Trophoblast cell (in vitro differentiated cells and primary cell): ENCODE measurements at places on chromosomes 1 and 21.

GRCh38 chr1:25185409-25186160 lies 46.7 kb downstream of the SYF2 start:
- H3K27ac ChIP-seq = no peak overlapping the region
- no peaks in the 10 kb centered on the region for H3K36me3 ChIP-seq
- H3K27me3 ChIP-seq = no peaks in the 10 kb centered on the region

- H3K36me3 ChIP-seq = peaks cover 12% of the 10 kb centered on the region
- peaks cover 7% of the 10 kb centered on the region for H3K4me1 ChIP-seq
- H3K27me3 ChIP-seq = no peaks in the 10 kb centered on the region
Observed at GRCh38 chr1:24463776-24464735, 38.6 kb upstream of the RCAN3 start.

GRCh38 chr1:30058970-30059369 lies 664.4 kb downstream of the MATN1 start:
- DNase-seq = peak; percentile 72
- no peaks in the 10 kb centered on the region for H3K27me3 ChIP-seq
- peaks cover 7% of the 10 kb centered on the region for H3K4me1 ChIP-seq

DNA sequence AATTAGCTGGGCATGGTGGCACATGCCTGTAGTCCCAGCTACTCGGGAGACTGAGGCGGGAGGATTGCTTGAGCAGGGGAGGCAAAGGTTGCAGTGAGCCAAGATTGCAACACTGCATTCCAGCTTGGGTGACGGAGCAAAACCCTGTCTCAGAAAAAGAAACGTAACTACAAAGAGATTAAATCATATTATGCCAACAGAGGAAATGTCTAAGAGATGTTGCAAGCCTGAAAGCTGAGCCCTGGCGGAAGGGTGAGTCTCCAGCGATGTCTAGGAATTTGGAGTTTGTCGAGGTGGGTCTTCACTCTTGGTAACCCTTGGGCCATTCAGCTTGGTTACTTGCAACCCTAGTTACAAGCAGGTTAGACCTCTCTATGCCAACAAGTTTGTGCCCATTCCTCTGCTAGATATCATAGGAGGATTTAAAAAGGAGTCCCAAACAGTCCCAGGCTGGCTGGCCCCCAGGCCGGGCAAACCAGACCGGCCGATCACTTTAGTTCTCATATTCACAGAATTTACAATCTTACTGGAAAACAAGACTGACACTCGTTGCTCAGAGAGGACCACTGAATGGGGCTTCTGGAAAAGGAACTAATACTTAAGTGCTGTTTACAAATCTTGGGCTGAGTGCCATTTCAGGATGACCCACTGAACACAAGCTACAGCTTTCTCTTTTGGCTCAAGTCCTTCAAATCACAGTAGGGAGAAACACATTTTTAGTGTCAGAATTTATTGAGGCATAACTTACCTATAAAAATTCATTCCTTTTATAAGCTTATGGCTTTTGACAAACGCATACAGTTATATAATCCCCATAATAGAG lies 27.1 kb downstream of the SLC30A1 start:
- H3K4me3 ChIP-seq = no peak overlapping the region
- DNase-seq = peak; percentile 85
- H3K36me3 ChIP-seq = no peaks in the 10 kb centered on the region
- peaks cover 6% of the 10 kb centered on the region for H3K4me1 ChIP-seq
